ENCODE measurements at places on chromosomes 16 and 17.

DNA sequence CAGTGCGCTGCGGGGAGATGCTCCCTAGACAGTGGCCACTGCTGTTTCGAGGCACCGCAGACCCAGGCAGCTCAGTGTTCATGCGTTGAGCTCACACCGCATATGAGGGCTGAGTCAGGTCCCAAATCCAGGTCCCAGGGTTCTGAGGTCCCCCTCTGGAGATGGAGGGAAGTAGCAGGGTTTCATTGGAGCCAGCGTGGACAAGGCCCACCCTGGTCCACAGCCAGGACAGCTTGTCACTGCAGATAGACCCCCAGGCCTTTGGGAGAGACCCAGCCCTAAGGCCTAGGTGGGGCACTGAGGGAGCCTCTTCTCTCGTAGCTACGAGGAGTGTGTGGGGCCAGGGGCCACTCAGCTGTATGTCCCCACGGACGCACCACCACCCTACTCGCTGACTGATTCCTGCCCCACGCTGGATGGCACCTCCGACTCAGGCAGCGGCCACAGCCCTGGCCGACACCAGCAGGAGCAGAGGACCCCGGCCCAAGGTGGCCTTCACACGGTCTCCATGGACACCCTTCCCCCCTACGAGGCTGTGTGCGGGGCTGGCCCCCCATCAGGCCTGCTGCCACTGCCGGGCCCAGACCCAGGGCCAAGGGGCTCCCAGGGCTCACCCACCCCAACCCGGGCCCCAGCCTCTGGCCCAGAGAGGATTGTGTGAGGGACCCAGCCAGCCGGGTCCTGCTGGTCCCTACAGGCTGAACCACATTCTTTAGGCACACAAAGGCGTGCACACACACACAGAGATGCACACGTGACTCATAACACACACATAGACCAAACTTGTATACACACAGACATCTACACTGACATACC lies 53.4 kb downstream of the BEAN1 start:
- no peak for DNase-seq

GRCh38 chr17:13531721-13532120 lies 70.0 kb downstream of the HS3ST3A1 start:
- no peak for DNase-seq

DNA sequence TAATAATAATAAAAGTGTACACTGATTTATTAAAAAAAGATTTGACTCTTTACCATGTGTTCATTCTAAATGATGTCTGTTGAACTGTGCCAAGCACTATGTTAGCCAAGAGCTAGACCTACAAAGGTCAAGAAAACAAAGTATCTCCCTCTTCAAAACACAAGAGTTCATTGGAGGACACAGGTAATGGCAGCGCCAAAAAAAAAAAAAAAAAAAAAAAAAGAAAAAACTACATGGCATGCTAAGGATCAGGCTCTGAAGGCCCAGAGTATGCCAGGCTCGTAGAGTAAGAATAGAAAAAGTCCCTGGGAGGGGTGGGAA lies 35.2 kb downstream of the CYTH1 start:
- no peak for DNase-seq

DNA sequence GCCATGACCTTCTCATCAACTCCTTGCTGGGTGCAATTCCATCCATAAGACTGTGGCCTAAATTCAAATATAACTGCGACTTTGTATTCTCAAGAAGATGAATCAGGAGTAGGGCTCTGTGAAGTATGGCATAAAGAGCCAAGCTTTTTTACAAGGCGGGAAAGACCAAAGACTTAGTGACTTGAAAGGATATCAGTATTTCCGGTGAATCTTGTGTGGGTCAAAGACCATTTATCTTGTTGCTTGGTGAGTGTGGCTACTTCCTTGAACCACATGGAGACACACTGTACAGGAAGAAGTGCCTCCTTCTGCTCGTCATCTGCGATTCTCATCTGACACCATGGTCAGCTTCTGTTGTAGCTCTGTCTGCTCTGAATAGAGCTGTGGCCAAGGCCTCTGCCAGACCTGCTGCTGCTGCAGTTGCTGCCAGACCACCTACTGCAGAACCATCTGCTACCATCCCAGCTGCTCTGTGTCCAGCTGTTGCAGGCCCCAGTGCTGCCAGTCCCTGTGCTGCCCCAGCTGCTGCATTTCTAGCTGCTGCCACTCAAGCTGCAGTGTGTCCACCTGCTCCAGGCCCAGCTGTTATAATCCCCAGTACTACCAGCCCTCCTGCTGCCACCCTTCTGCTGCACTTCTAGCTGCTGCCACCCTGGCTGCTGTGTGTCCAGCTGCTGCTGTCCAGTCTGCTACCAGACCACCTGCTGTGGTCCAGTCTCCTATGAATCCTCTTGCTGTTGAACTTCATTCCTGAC lies 6.1 kb upstream of the KRTAP2-4 start:
- no peak for DNase-seq

DNA sequence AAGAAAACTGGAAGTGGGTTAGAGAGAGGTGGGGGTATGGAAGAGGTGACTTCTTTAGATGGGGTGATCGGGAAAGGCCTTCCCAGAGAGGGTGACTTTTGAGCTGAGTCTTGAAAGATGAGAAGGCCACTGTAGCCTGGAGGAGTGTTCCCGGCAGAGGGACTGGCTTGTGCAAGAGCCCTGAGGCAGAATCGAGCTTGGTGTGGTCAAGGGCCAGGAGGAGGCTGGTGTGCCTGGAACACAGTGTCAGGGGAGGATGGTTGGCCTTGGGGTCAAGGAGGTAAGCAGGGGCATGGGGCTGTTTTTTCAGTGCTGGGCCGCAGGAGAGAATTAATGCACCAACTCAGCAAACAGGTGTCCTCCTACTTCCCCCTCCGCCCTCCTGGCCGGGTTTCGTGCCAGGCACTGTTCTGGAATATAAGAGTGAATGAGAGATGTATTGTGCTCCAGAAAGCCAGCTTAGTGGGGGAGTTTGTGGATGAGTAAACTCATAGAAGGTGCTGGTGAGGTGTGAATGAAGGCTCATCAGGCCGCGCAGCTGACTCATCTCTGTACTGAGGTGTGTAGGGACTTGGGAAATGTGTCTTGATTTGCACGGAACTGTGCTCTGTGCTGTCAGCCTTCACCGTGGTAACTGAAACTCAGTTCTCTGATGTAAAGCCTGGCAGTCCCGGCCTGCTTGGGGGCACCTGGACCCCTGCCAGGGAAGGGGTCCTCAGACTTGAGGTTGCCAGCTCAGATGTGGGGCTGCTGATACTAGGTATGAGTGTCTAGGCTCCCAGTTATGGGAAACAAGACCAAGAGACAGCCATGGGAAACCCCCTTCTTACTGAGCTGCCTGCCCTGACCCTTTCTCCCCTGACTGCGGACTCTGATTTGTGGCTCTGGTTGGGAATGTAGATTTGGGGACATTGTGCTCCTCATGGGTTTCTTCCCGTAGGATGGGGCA lies 15.3 kb downstream of the KSR1 start:
- peak; percentile 74 for DNase-seq

GRCh38 chr17:79027274-79027924 lies 3.4 kb downstream of the C1QTNF1 start:
- DNase-seq = no peak

DNA sequence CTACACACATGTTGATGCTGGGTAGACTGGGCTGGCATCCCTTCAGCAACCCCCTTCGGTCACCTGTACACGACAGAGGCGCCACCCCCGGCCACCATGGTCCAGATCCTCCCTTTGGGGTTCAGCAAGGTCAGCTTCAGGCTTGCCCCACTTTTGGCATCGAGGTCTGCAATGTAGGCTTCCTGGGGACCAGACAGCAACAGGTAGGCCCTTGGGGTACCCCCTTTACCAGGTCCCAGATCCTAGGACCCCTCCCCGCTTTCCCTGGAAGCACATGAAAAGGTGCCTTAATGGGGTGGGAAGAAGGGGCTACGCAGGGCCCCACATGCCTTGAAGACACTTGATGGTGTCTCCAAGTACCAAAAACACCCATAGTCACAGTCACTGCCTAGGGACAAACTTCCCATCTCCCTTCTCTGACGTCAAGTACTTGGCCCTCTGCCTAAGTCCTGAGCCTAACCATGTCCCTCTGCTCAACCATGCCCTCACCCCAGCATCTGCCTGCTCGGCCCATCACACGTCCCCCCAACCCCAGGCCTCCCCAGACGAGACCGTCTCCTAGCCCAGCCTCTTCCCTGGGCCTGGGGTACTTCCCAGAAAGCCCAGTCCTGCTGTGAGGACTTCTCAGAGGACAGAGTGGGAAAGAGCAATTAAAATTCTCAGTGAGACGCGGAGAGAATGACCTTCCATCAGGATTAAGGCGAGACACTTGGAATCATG lies 12.1 kb downstream of the ACLY start:
- DNase-seq = no peak
